ENCODE measurements at places on chromosomes 13 and 19.

- DNase-seq, result no peak
These were observed 5.2 kb downstream of the FRY start for GRCh38 chr13:32036757-32037156.

- no peak for DNase-seq
These were observed 60.3 kb downstream of the TNFRSF19 start for GRCh38 chr13:23630349-23631093.

- DNase-seq, result no peak
These were observed 9.0 kb downstream of the MLLT1 start for GRCh38 chr19:6270822-6271221.

DNA sequence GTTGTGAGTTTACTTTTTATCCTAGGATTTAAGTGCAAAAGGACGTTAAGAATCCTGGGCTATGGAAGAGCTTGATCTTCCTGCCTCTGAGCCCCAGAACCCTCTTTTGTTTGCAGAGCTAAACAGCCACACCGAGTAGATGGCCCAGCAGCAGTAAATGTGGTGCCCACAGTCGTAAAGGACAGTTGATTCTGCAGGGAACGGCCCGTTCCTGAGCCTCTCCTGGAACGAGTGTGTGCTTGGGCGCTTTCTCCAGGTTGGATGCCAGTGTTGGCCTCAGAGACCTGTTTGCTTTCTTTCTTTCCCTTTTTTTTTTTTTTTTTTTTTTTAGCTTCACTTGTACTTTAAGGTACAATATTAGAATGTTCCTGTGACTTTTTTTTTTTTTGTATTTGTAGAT, 41.7 kb downstream of the SPATA13 start:
- DNase-seq, result no peak

DNA sequence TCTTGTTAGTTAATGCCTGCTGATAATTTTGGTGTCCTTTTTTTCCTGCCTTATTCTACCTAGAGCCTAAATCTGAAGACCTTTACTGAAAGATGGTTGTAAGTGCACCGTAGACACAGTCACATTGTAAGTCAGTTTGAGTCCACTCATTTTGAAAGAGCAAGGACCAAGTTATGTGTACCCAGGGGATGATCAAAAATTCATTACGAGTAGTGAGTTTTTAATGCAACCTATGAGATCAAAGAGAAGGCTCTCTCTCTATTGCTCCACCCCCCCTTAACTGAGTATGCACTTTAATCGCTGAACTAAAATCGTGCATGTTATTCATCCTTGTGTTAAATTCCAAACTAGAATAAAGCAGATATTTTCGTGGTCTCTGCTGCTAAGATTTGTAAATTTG, 1.8 kb downstream of the RAP2A start:
- DNase-seq, result no peak

DNA sequence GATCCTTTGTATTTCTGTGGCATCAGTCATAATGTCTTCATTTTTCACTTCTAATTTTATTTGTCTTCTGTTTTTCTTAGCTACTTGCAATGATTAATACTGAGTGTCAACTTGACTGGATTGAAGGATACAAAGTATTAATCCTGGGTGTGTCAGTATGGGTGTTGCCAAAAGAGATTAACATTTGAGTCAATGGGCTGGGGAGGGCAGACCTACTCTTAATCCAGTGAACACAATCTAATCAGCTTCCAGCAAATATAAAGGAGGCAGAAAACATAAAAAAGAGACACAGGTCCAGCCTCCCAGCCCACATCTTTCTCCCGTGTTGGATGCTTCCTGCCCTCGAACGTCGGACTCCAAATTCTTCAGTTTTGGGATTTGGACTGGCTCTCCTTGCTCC, 640.9 kb upstream of the MIR17HG start:
- no peak for DNase-seq

DNA sequence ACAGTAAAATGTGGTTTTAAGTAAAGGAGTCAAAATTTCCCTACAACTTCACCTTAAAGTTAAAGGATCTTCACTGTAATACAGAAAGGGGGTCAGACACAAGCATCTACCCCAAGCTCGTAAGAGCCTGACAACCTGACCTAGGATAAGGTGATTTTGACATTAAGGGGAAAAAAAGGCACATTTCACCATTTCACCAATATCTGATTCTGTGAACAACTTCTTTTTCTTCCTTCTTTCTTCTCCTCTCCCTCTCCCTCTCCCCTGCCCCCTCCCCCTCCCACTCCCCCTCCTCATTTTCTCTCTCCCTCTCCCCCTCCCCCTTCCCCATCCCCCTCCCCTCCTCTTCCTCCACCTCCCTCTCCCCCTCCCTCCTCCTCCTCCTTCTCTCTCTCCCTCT, 796.7 kb upstream of the ARGLU1 start:
- DNase-seq, result no peak

GRCh38 chr19:18194554-18195238, 1.7 kb downstream of the MPV17L2 start:
- no peak for DNase-seq

- no peak for DNase-seq
These were observed 592 bp upstream of the TRIP10 start for GRCh38 chr19:6738787-6739389.

DNA sequence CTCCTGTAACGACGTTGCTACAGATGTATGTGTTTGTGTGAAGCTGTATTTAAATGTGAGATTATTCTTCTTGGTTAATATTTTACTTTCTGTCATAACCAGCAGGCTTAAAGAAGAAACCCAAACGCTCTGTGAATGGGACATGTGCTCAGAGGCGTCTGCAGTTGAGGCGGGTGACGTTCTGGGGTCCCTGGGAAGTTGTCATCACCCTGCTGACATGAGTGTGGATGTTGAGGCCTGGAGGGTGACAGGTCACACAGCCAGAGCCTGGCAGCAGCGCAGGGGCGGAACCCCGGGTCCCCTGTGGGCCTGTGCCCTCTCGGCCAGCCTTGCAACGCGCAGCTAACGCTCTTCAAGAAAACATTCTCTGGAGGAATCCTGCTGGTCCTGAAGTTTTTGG, 16.6 kb downstream of the RASA3 start:
- DNase-seq, result no peak

GRCh38 chr19:46913198-46913851, 52.5 kb downstream of the ARHGAP35 start:
- no peak for DNase-seq

- DNase-seq, result no peak
These were observed 282.5 kb downstream of the ATP8A2 start for GRCh38 chr13:25654322-25654721.

GRCh38 chr19:20444202-20444885, 121.2 kb downstream of the ZNF737 start:
- DNase-seq, result no peak

DNA sequence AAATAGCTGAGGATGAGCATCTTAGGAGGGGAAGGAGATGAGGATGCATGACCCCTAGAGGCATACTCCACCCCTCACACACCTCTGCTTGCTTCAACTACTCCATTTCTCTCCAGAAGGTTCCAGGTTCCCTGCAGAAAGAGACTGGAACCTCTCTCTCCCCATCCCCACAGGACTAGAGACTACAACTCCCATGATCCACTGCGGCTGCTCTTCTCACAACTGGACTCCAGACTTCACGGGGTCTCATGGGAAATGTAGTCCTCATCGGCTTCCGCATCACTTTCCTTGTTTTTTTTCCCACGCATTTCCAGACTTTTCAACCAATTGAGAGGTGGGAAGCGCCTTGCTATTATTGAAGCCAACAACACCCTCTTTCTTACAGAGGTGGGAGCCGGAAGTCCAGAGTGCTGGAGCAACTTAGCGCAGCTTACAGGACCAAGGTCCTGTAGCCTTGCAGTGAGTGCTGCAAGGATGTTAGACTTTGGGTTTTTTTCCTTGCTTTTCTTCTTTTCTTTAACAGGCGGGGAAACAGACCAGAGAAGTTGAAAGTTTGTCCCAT, 13.9 kb upstream of the CACNG6 start:
- DNase-seq, result peak; percentile 53

DNA sequence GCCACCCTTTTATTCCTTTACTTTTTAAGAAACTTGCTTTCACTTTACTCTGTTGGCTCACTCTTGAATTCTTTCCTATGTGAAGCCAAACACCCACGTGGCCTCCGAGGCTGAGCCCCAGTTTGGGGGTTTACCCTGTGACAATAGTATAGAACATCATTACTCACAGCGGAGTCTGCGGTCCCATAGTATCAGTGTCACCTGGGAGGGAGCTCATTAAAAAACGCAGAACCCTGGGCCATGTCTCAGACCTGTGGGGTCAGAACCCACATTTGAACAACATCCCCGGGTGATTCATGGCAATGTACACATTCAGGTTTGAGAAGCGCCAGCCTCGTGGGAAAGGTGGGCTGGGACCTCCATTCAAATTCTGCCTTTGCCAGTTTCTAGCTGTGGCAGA, 36.0 kb upstream of the UBL3 start:
- peak; percentile 69 for DNase-seq

- DNase-seq, result no peak
These were observed 279.2 kb upstream of the PRR20A start for GRCh38 chr13:56861476-56861875.

- DNase-seq, result no peak
These were observed 669.3 kb downstream of the LIG4 start for GRCh38 chr13:107545946-107546502.

- DNase-seq, result no peak
These were observed 20.0 kb upstream of the ZSCAN18 start for GRCh38 chr19:58117841-58118575.

DNA sequence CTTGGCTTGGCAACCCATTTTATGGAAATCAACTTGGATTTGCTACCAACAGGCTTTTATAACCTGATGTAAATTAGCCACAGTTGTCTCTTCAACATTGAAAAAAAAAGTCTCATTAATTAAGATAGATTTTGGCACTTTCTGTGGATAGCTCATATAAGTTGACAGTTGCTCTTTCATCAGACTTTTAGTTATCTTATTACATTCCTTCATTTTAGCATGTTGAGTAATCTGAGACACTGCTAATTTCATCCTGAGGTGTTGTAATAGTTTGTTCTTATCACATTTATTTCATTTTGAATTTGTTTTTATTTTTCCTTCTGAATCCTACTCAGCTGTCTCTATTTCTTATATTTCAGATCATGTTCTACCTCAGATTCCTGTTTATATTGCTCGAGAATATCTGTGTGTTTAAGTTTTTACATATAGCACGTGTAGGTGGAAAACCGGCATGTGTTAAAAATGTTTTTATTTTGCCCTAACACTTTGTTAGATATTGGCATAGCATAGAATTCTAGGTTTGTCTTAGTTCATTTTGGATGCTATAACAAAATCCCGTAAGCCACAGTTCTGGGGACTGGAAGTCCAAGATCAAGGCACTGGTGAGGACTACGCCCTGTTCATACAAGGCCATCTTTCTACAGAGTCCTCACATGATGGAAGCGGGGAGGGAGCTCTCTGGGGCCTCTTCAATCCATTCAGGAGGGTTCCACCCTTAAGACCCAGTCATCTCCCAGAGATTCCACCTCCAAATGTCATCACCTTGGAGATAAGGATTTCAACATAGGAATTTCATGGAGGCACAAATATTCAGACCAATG, 239.4 kb downstream of the COL4A1 start:
- DNase-seq, result no peak

DNA sequence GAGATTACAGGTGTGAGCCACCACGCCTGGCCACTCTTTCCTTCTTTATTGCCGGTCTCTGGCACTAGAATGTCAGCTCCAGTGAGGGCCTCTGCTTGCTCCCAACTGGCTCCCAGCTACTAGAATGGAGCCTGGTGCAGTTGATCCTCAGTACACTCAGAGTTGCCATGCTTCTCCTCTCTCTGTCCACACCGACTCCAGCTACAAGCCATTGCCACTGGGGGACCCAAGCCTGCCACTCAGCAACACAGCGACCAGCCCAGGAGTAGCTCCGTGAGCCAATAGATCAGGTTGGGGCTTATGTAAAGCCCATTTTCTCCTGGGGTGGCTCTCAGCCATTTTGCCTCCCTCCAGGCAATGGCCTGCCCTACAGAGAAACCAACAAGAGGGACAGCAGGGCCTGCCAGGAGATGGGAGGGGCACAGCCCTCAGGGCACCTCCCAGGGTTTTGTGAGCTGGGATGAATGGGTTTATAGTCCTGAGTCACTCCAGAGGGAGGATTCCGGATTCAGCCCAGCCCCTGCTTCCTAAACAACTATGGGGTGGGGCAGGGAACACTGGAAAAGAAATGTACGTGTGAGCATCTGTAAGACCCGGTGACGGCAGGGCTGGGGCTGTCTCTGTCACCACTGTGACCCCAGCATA, 36.5 kb downstream of the OPA3 start:
- DNase-seq, result no peak

- DNase-seq, result no peak
These were observed 28.7 kb upstream of the F2RL3 start for GRCh38 chr19:16860118-16860517.

- DNase-seq, result no peak
These were observed 36.7 kb downstream of the CUL4A start for GRCh38 chr13:113245849-113246796.

DNA sequence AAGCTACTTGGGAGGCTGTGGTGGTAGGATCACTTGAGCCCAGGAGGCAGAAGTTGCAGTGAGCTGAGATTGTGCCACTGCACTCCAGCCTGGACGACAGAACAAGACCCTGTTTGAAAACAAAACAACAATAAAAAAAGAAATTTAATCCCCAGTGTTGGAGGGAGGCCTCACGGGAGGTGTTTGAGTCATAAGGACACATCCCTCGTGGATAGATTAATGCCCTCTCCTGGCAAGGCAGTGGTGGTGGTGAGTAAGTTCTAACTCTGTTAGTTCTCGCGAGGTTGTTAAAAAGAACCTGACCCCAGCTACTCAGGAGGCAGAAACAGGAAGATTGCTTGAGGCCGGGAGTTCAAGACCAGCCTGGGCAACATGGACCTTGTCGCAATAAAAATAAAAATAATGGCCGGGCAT, 27.6 kb upstream of the SIN3B start:
- no peak for DNase-seq

GRCh38 chr19:10514211-10515145, 2.8 kb downstream of the S1PR5 start:
- no peak for DNase-seq

- DNase-seq, result no peak
These were observed 82.4 kb downstream of the RYR1 start for GRCh38 chr19:38515896-38516295.

- no peak for DNase-seq
These were observed 41.0 kb upstream of the GRTP1 start for GRCh38 chr13:113404723-113405471.

- no peak for DNase-seq
These were observed 94.6 kb upstream of the RFC3 start for GRCh38 chr13:33723365-33723764.

GRCh38 chr13:45849408-45849807, 2.1 kb downstream of the SIAH3 start:
- DNase-seq, result no peak
